ENCODE measurements at places on chromosomes 3 and 15.

DNA sequence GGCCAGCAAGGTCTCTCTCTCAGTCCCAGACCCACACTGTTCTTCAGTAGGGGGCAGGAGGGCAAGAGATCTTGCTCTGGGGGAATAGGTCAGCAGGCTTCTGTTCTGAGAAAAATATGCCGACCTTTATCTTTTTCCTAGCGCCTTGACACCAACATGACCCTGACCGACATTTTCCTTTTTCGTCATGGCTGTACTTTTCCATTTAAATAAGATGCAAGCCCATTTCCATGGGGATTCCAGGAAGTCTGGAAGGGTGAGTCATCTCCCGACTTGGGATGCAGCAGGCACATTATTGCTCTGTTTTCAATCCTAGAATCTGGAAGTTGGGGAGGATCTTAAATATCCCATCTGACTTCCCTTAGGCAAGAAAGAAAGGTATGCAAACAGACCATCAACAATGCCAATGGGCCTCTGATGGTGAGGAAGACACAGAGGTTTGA lies 261.5 kb upstream of the LRTM1 start:
- DNase-seq = no peak

GRCh38 chr3:33831053-33831452 lies 32.6 kb downstream of the PDCD6IP start:
- no peak for DNase-seq

DNA sequence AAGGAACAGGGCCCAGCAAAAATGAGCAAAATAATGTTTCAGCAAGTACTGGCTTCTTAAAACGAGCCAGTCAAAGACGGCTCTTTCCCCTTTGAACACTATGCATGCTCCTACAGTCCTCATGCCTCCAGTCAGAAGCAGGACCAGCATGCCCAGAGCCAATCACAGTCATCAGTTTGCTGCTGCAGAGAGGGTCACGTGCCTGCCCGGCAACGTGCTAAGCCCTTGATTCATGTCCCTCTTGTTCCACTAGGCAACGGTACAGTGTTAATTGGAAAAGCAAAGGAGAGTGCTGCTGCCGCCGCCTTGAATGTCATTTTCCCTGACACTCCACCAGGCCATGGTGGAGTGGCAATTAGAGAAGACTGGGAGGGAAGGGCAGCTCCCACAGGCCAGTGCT lies 500.1 kb downstream of the OCA2 start:
- DNase-seq = no peak

- DNase-seq = no peak
Measured at GRCh38 chr15:88995449-88995848, 82.3 kb upstream of the MFGE8 start.

GRCh38 chr3:16460886-16461285 lies 52.6 kb downstream of the RFTN1 start:
- DNase-seq = no peak

- no peak for DNase-seq
Measured at GRCh38 chr3:169999433-169999832, 32.8 kb downstream of the SEC62 start.

DNA sequence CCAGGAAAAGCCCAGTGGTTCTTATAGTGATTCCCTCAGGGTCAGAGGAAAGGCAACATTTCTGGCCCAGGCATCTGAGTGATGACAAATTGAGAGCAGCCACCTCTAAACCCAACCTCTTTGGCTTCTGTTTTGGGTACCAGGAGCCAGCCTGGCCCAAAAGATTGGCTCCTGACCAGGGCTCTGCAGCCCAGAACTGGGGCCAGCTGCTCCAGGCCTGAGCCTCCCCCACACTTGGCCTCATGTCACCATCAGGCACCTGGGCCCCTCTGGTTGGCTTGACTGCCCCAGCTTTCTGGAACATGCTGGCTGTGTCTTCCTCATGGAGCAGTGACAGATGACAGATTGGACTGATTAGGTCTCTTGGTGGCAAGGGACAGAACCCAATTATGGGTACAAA lies 26.0 kb upstream of the HCN4 start:
- no peak for DNase-seq

DNA sequence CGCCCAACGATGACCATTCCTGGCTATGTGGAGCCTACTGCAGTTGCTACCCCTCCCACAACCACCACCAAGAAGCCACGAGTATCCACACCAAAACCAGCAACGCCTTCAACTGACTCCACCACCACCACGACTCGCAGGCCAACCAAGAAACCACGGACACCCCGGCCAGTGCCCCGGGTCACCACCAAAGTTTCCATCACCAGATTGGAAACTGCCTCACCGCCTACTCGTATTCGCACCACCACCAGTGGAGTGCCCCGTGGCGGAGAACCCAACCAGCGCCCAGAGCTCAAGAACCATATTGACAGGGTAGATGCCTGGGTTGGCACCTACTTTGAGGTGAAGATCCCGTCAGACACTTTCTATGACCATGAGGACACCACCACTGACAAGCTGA lies 22.6 kb upstream of the BSN start:
- no peak for DNase-seq

DNA sequence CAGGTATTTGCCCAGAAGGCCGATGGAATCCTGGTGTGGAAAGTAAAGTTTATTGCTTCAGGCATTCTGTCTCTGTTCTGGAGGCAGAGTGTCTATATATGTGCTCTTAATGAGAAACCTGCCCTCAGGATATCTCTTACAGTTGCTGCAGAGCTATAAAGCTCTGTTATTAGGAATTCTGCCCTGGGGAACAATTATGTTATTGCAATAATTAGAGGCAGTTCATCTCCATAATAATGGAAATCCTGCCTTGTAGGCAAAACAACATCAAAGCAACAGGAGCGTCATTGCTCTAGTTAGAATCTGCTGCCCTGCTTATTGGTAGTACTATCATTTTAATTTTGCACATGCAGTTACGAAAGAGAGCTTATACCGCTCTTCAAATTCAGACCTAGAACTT lies 175.6 kb downstream of the IL5RA start:
- no peak for DNase-seq

DNA sequence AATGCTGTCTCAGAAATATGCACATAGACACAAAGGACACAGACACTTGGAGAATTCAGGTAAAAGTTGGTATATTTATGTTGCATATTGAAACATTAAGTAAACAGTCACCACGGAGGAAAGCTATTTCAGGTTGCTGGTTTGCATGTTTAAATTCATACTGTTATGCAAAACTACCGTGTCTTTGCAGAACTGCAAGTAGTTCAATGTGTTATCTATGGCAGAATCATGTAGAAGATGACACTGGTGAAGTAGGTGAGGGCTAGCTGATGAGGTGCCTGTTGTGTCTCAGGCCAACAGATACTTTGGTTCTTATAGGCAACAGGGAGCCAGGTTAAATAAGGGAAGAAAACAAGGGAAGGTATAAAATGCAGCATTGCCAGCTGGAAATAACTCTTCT lies 511.3 kb downstream of the DIPK2A start:
- no peak for DNase-seq

DNA sequence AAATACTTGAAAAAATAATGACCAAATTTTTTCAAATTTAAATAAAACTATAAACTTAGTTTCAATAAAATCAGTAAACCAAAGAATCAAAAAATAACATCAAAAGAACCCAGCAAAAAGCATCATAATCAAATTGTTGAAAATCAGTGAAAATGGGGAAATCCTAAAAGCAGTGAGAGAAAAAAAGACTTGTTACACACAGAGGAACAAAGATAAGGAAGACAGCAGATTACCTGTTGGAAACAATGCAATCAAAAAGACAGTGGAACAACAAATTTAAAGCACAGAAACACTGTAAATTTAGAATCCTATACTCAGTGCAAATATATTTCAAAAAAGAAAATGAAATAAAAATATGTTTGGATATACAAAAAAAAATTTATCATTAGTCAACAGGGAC lies 156.2 kb upstream of the LMCD1 start:
- DNase-seq = no peak

- DNase-seq = no peak
Measured at GRCh38 chr15:89089316-89090230, 1.3 kb downstream of the ABHD2 start.

GRCh38 chr3:148970271-148970670 lies 21.1 kb upstream of the GYG1 start:
- DNase-seq = no peak

GRCh38 chr15:72131922-72132321 lies 13.7 kb downstream of the SENP8 start:
- no peak for DNase-seq

- no peak for DNase-seq
Measured at GRCh38 chr3:131960324-131960723, 74.5 kb downstream of the CPNE4 start.

DNA sequence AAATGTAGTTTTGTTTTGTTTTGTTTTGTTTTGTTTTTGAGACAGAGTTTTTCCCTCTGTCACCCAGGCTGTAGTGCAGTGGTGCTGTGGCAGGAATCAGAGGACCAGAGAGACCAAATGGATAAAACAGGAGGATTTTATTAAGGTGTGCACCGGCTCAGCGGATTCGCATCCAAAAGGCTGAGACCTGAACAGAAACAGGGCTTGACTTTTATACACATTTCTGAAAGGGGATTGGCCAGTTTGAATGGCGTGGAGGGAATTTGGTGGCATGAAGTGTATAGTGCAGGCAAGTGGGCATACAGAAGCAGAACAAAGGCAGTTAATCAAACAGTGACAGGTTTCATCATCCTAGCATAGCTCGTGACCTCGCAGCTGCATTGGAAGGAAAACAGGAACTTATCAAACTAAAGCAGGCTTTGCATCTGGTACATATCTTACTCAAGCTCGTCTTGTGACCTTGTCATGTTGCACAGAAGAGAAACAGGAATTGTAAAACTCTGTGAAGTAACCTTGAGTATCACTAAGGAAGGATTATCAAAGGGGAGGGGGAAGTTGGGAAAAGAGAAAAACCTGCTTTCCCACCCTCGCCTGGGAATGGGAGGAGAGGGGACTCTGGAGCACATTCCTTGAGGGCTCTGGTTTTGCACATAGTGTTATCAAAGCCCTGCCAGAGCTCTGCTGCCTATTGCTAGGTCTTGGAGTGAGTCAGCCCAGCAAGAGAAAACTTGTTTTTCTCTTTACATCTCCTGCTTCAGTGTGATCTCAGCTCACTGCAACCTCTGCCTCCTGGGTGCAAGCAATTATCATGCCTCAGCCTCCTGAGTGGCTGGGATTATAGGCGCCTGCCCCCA lies 38.5 kb downstream of the C3orf62 start:
- DNase-seq = no peak

- DNase-seq = no peak
Measured at GRCh38 chr15:58241872-58242271, 103.7 kb downstream of the AQP9 start.

- no peak for DNase-seq
Measured at GRCh38 chr15:38307861-38308641, 55.4 kb downstream of the SPRED1 start.

GRCh38 chr3:14943042-14943441 lies 4.3 kb upstream of the NR2C2 start:
- DNase-seq = no peak

- no peak for DNase-seq
Measured at GRCh38 chr3:123044981-123045763, 17.6 kb upstream of the SEMA5B start.
